Natural killer cell (primary cell): ENCODE measurements at places on chromosomes 2 and 18.

DNA sequence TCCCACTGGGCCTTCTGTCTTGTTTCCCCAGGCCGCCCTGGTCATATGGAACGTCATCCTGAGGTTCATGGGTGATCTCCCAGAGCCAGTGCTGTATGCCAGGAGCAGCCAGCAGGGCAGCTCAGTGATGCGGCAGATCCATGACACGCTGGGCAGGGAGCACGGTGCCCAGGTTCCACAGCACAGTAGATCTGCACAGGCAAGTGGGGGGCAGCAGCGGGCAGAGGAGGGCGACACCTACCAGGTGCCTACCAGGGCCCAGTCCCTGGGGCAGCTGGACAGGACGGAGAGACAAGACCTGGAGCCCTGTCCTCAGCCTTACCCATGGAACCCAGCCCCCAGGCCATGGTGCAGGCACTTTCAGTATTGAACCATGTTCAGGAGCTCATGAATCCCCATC, 36.1 kb upstream of the GPR17 start:
- DNase-seq: peak; percentile 12

DNA sequence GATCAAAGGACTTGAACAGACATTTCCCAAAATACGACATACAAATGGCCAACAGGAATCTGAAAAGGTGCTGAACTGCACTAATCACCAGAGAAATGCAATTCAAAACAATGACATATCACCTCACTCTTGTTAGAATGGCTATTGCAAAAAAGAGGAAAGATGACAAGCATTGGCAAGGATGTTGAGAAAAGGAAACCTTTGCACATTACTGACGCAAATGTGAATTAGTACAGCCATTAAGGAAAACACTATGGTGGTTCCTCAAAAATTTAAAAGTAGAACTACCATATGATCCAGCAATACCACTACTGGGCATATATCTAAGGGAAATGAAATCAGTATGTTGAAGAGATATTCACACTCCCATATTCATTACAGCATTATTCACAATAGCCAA, 57.7 kb upstream of the ASPRV1 start:
- DNase-seq: no peak

DNA sequence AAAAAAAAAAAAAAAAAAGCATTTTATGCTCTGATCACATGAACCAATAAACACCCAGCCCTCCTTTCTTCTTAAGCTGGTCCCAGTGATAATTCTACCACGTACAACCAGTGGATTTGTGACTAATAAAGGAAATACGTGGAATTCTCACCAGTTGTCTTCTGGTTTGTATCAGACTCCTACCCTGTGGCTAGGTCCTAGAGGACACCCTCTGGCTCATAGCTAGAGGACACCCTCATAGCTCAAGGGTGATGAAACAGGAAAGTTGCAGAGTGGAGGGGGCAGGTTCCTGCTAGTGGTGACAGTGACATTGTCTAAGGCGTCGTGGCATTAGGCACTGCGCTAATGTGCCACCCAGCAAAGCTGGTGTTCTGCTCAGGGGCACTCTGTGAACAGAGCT, 167.8 kb downstream of the BCL11A start:
- no peak for DNase-seq

DNA sequence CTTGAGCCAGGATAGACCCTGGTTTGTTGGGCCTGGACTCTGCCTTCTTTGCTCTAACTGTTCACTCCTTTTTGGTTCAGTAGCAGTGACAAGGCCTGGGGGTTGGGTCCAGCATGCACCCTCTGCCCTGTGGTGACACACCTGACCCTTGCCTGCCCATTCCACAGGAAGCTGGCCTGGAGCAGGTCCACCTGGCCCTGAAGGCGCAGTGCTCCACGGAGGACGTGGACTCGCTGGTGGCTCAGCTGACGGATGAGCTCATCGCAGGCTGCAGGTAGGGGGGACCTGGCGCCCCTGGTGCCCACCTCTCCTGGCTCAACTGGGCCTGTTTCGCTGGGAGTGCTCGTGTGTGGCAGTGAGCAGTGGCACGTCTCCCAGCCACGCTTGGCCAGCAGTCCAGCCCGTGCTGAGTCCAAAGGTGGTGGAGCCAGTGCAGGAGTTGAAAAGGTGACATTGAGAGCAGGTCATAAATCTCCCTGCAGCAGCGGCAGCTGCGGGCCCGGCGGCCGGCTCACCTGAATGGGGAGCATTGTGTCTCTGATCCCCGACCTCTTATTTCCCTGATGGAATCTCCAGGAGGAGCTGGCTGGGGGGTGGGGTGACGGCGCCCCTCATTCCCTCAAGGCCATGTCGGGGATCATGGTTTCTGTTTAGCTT, 102.6 kb downstream of the DYSF start:
- no peak for DNase-seq

DNA sequence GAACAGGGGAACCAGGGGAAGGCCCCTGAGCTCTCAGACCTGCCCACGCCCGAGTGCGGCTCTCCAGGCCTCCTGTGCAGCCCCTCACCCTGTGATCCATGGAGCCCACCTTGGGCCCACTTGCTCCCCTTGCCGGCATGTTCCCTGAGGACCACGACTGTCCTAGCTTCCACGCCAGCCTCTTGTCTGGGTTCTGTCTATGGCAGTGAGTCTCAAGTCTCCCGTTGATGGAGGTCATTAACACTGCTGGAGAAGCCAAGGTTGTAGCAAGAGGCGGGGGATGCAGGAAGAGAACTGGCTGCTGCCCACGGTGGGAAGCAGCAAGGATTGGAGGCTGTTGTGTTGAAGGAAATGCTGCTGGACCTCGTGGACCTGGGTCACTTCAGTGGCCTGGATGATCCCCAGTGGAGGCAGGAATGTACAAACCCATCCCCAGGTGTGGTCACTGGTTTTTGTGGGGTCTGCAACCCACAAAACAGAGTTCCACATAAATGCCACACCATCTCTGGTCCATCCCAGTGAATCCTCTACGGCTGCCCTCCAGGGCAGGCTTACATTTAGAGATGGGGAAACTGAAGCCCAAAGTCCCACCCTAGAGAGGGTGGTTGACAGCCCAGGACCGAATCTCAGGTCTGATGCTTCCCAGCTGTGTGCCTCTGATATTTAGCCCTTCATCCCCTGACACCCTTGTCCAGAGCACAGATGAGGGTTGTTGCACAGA, 150.3 kb downstream of the NDUFA10 start:
- no peak for DNase-seq

GRCh38 chr2:121890041-121890440, 134.6 kb downstream of the TSN start:
- no peak for DNase-seq

DNA sequence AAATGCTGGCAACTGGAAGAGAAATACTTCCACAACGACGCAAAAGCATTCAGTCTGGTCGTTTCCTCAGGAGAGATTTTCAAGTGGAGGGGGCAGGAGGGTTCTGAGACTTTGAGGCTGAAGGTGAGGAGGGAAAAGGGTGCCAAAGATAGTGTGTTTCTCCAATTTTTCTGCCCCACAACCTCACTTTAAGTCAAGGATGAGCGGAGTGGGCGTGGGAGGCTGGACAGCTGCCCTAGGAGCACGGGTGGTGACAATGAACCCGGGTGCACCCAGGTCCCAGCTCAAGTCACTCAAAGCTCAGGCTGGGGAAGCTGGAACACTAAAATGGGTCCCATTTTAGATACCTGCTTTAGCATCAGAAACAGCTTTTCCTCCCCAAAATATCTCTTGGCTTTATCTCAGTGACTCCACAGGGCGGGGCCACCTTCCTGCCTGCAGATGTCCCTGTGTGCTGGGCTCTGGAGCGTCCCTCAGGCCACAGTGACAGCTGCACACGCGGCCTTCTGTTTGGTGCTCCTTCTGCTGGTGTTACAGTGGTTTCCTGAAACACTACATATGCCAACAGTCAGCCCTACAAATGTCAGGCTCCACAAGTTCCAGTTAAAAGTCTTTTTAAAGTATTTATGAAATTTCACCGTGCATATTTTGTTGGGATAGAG, 1.4 kb upstream of the MBP start:
- DNase-seq: no peak

DNA sequence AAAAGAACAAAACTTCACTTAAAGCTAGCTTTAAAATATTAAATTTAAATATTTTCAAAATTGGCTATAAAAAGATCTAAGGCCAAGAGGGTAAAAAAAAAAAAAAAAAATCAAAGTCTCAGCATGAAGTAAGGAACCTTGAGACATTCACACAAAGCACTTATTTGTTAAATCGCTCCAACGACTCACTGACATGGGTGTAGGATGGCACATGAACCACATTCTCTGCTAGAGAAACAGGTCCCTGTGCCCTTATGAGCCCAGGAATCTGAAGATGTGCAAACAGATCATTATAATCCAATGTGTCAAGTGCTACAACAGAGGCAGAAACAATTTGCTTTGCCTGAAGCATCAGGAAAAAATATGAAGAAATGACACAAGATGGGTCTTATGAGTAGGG, 13.8 kb downstream of the LAPTM4A start:
- DNase-seq: no peak

DNA sequence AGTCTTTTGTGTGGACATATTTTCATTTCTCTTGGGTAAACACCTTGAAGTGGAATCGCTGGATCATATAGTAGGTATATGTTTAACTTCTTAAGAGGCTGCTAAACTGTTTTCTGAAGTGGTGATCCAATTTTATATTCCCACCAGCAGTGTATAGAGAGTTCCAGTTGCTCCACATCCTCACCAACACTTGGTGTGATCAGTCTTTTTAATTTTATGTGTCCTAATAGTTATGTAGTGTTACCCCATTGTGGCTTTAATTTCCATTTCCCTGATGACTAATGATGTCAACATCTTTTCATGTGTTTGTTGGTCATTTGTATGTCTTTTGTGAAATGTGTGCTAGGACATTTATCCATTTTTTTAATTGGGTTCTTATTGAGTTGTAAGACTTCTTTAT, 56.9 kb downstream of the DGKD start:
- DNase-seq: no peak

- DNase-seq: no peak
Observed at GRCh38 chr2:75327334-75327733, 128.0 kb upstream of the TACR1 start.

GRCh38 chr18:58005885-58006523, 38.0 kb upstream of the NEDD4L start:
- no peak for DNase-seq

DNA sequence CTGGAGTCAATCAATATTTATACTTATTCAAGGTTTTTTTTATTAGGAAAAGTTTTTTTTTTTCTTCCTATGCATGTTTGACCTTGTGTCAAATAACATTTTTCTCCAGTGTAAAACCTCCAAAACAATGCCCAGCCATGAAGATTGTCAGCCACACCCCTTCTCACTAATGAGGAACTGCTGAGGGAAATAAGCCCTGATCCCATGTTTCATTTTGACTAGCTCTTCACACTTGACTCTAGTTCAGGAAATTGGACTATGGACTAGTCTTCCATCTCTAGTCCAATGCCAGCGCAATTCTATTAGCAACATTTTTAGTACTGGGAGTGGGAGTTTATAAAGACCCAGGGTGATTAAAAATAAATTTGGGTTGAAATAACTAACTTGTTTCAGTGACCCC, 275.6 kb upstream of the CXCR4 start:
- DNase-seq: no peak

GRCh38 chr18:22346953-22347605, 70.6 kb downstream of the CTAGE1 start:
- DNase-seq: no peak

- DNase-seq: no peak
Observed at GRCh38 chr2:181454686-181455450, 2.3 kb upstream of the ITGA4 start.

DNA sequence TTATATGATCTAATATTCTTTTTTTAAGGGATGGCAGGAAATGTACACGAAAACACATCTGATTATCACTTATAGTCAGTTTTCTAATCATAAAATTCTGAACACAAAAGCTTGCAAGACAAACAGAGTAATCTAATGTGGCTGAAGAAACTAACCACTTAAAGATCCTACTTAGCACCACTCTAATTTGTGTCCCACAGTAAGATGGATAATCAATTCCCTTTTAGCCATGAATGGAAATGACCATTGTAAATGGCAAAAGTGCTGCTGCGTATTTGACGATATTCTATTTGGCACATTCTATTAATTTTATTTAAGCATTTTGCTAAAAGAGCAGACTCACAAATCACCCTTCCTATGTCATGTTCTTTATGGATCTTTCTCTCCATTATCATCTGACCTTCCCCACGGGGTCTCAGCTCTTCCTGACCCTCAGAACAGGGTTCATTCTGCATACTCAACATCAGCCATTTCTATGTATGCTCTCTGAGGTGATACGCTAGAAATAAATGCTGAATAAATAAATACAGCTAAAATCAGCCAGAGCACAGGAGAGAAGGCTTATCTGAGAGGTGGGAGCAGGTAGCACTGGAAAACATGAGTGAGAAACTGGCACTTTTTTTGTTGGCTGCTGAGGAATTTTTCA, 295.8 kb downstream of the AFF3 start:
- no peak for DNase-seq

GRCh38 chr2:196066291-196067087, 2.1 kb downstream of the DNAH7 start:
- no peak for DNase-seq

DNA sequence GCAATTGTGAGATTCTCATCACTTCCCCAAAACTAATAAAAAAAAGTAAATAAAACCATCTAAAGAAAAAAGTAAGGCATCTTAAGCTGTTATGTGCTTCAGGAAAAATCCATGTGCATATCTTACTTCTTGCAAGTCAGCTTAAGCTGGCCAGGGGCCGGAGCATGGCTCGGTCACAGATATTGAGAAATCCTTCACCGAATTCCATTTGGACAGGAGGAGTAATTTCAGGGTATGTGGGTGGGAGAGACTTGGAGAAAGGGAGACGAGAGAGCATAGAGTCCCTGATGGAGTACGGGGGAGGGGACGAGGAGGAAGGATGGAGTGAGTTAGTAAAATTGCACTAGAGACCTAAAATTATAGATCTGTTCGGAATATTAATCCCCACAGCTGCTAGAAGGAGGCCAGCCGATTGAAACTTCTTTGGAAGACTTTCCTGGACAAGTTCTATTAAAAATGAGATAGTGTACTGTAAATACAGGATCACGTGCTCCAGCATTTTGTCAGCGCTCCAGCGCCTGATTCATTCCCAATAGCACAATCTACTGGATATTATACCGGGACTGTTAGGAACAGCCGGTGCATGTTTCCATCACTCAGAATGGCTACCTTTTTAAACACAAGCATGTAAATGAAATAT, 438.5 kb downstream of the ZNF516 start:
- no peak for DNase-seq

DNA sequence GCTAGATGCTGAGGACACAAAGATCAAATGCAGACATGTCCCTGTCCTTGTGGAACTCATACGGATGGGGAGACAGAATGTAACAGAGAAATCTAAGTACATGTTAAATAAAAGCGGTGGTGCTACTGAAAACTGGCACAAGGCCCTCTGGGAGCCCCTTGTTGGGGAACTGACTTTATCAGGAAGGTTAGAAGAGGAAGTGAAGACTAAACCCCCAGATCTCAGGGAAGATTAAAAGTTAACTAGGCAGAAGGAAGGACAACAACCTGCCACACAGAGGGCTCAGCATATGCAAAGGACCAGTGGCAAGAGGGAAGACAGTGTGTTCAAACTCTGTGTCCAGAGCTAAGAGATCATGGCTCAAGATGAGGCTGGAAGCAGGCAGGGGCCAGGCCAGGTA, 4.8 kb downstream of the CACNB4 start:
- no peak for DNase-seq

GRCh38 chr2:238576674-238577073, 149.9 kb downstream of the ASB1 start:
- DNase-seq: no peak

GRCh38 chr2:121567957-121568409, 37.3 kb downstream of the RNU4ATAC start:
- DNase-seq: no peak

GRCh38 chr2:203535078-203535783, at the start of gene RAPH1:
RAPH1 (minus strand) TSS chr2:203535301; CDS start chr2:203495353, 39,948 bp downstream.
- DNase-seq: peak; percentile 33

- no peak for DNase-seq
Observed at GRCh38 chr2:154207288-154208047, 335.7 kb downstream of the GALNT13 start.
